ENCODE measurements at places on chromosomes 5 and 9.

DNA sequence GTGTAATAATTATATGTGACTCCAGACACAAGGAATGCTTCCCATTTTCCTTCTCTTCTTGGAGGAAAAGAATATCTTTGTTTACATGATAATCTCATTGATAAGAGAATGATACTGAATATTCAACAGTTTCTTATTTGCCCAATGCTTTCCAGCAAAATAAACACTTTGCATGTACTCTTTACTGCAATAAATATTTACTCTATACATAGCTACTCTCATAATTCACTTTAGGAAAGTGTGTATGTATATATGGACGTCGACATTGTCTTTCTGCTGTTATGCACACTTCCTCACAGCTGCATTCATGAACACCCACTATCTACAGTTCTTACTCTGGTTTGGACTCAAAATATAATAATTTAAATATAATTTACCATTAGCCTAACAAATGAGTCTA, 617.4 kb upstream of the CDH10 start:
- DNase-seq, result no peak

DNA sequence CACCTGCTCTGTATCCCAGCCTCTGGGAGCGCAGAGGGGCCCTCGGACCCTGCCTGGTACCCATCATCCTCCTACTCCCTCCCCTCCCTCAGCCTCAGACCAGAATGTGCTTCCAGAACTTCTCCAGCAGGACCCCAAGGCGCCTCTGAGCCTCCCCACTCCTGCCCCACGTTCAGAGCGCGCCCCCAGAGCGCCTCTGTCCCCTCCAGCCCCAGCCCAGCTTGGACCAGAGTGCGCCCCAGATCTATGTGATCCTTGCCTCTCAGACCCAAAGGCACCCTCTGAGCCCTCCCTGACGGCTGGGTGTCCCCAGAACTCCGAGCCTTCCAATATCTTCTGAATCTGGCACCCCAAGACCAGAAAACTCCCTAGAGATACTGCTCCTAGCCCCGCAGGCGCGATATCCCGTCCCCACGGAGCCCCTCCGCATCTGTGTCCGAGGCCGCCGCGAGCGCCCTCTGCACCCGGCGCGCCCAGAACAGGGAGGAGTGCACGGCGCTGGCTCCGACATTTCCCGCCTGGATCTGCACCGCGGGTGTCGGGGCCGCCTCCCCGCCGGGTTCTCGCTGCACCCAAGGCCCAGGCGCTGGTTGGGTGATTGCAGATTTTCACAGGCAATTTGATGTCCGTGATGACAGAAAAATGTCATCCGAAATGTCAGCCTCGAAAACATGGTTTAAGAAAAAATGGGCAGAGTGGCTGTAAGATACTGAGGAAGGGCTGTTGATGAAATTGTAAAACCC, 522 bp downstream of the BHMT start:
- no peak for DNase-seq

- no peak for DNase-seq
Observed at GRCh38 chr9:129319938-129320481, 141.9 kb upstream of the IER5L start.

- DNase-seq, result no peak
Observed at GRCh38 chr9:109751253-109751652, 28.7 kb upstream of the PALM2AKAP2 start.

- no peak for DNase-seq
Observed at GRCh38 chr9:72276429-72276828, 88.6 kb downstream of the ZFAND5 start.

DNA sequence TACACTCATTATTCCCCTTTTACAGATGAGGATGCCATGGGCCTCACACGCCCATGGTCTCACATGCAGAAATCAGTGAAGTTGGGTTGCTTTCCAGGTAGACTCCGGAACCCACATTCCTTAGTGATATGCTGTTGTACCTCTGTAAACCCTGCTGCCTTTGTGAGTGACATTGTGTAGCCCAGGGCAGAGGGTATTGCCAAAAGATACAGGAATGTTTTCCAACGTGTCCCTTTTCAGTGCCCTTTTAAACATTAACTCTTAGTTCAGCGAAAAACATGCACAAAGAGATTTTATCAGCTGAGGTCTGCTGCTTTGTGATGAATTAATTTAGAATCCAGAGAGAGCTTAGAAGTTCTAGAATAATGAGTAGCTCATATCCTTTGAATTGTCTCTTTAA, 38.3 kb upstream of the TRMT10B start:
- DNase-seq, result no peak

- no peak for DNase-seq
Observed at GRCh38 chr9:133956520-133957076, 35.5 kb downstream of the VAV2 start.

DNA sequence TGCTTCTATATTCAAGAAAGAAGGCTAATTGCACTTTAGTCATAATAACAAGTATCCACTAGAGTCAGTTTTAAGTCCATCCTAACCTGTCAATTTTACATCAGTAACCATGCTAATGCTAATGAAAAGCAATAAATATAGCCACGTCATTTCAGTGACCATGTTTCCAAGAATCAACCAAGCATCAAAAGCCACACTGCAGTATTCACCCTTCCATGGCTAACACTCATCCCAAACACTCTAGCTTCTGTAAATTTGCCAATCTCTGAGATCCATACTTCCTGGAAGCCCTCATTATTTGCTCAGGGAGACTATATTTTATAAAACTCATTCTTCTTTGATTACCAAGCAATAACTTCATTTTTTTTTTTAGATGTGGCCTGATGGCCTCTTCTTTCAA, 712.0 kb downstream of the CETN3 start:
- DNase-seq, result no peak

DNA sequence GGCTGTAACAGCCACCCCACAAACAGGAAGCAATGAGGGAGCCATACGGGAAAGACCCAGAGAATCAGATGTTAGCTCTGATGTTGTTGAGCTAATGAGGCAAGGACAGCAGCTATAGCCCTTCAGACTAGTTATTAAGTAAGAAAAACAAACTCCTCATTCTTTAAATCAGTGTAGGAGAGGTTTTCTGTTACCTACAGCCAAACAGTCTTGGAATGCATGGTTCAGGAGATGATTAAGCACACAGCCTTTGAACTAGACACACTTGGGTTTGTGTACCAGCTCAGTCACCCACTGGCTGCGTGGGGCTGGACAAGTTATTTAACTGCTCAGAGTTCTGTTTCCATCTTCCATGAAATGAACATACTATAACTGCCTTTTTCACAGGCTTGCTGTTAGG, 68.1 kb downstream of the SPOCK1 start:
- no peak for DNase-seq

- DNase-seq, result no peak
Observed at GRCh38 chr9:68793605-68794343, 88.7 kb downstream of the PIP5K1B start.

GRCh38 chr5:155753943-155754581, 572.9 kb upstream of the SGCD start:
- no peak for DNase-seq

GRCh38 chr5:139950436-139950835, 92.7 kb downstream of the NRG2 start:
- DNase-seq, result no peak

DNA sequence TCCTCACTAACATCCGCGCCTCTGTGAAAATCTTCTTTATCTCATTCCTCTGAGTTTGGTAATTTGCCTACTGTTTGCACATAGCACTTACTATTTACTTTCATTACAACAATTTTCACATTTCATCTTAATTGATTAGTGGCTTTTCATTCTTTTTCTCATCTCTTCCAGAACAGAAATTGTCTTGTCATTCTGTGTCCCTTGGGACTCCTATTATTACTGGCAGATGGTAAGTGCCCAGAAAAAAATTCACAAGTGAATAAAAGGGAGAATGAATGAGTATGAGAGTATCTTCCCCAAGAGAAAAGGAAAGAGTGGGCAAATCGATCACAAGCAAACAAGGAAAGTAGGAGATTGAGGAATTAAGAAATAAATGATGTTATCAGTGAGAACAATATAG, 876.1 kb downstream of the TLE4 start:
- DNase-seq, result no peak

DNA sequence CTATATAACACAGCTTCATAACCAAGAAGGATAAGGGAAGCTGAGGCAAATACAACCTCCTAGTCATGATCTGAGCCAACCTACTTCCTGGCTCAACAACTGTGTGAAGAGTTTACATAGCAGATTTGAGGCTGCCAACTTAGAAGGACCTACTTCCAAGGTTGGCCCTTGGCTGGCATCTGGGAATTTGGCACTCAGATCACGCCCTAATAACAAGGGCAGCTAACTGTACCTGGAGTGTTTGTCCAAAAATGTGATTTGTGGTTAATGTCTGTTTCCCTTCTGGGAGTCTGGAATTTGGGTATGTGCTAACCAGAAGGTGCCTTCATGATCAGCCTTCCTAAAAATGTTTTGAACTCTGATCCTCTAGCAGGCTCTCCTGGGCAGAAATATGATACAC, 287.2 kb downstream of the CAAP1 start:
- DNase-seq, result no peak

DNA sequence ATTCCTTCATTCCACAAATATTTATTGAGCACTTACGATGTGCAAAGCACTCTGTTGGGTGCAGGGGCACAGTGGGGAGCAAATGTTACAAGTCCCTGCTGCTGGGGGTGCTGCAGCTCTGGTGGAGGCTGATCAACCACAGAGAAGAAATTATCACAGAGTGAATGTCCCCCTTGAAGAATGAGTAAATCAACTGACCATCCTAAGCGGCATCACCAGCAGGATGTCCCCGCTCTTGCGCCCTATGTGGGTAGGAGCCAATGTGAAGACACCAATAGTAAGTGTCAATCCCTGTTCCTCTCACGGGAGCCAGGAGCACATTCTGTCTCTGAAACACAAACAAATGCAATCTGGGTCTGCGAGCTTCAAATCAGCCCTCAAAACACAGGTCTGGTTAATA, 47.4 kb upstream of the TBC1D9B start:
- no peak for DNase-seq

GRCh38 chr5:37791321-37791720, 48.5 kb downstream of the GDNF start:
- DNase-seq, result no peak

DNA sequence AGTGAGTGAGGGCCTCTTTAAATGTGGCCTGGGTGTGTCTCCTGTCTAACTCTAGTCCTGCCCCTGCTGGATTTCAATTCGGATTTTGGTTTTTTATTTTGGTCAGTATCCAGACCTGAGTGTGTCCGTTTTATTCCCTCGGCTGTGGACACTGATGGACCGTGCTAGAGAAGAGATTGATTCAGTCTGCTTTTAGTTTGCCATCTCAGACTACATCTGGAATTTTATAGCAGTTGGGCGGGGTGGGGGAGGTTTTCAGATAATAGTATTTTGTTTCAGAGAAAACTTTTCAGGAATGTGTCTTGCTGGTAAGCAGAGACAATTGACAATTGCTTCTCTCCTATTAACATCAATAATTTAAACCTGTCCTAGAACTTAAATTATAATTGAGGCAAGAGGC, 308.1 kb downstream of the ARHGAP26 start:
- DNase-seq, result no peak

- no peak for DNase-seq
Observed at GRCh38 chr9:84834426-84834825, 164.9 kb downstream of the NTRK2 start.

DNA sequence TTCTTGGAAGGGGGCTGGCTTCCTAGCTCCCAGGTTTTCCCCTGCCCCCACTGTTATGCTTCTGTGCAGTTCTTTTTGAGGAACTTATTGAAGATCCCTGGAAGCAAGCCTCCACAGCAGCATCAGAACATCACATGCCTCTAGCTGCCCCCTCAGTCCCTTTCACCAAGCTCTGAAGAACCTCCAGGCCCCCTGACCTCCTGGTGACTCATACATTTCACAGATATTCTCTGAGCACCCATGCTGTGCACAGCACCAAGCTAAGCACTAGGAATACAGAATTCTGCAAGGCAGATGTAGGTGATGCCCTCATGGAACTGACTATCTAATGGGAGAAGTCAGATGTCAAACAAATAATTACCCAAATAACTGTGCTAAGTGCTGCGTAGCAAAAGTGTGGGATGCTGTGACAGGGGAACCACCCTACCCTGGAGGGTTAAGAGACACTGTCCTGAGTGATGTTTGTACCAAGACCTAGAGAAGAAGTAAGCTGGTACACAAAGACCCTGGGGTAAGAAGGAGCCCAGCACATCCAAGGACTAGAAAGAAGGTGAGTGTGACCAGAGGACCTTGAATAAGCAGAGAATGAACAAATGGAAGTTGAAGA, 213.7 kb upstream of the NR4A3 start:
- no peak for DNase-seq

DNA sequence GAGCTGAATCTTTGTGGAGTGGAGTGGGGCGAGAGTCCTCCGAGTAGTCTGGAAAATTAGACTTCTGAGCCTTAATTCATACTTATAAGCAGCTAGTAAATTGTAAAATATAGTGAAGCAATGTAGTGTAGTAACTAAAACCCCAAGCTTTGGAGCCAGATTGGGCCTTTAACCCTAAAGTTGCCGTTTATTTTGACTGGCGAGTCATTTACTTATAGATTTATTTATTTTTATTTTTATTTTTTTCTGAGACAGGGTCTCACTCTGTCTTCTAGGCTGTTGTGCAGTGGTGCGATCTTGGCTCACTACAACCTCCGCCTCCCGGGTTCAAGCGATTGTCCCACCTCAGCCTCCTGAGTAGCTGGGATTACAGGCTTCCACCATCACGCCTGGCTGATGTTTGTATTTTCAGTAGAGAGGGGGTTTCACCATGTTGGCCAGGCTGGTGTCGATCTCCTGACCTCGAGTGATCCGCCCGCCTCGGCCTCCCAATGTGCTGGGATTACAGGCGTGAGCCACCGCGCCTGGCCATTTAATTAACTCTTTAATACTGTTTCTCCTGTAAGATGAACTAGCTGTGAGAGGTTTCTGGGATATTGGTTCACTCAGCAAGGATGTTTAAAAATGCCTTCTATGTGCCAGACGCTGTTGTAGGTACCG, 687 bp upstream of the RPS23 start:
- DNase-seq, result no peak

DNA sequence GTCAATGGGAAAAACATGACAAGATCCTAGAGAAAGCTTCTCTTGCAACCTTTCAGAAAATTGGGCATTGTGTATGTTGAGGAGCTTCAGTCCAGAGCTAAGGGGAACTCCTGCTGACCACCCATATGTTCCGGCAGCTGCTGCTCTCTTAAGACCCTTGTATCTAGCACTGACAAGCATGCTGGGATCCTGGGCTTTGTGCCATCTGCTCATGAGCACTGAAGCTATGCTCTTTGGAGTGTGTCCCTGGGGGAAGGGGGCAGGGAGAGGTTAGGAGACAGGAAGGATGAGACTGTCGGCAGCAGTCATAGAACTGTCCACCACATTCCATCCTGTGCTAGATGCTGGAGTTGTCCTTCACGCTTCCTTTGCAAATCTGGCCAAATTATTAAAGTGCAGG, 109.3 kb downstream of the JAKMIP2 start:
- DNase-seq, result no peak

GRCh38 chr9:15404171-15404570, 18.5 kb upstream of the SNAPC3 start:
- no peak for DNase-seq

DNA sequence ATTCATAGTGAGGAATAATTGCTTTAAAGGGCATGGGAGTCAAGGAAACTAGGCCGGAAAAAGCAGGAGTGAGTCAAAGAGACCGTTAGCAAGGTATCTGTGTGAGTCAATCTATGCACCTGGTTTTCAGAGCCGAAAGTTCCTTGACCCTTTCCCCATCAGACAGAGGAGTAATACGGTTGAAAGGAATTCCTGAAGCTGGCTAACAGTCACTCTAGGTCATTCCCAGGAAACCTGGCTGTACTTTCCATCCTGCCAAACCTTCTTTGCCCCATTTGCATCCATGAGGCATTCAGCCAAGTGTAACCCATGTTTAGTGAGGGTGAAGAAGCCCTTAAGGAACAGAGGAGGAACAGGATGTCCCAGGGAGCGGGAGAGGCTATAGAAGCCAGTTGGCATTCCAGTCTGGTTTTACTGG, 16.2 kb downstream of the RBM18 start:
- no peak for DNase-seq

- DNase-seq, result no peak
Observed at GRCh38 chr9:123835821-123836220, 94.1 kb downstream of the DENND1A start.
